Natural killer cell (primary cell): ENCODE measurements at places on chromosomes 3 and 15.
A peak's percentile ranks its signal among the peaks of the same experiment; 100 is the strongest.

DNA sequence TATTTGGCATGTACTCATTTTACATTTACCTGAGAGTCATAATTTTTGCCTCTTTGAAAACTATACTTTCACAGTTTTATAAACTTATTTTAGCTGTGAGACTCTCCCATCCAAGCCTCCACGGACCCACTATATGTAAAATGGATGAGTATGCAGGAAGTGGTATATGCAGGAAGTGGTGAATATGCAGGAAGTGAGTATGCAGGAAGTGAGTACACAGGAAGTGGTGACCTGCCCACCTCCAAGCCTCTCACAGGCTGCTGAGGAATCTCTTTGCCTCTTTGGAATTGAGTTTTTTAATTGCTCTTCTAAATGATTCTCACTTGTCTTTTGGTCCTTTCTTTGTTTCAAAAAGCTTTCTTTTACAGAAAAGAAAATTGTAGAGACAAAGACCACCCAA is 85.2 kb downstream of the KBTBD8 start:
- DNase-seq: peak; percentile 69

DNA sequence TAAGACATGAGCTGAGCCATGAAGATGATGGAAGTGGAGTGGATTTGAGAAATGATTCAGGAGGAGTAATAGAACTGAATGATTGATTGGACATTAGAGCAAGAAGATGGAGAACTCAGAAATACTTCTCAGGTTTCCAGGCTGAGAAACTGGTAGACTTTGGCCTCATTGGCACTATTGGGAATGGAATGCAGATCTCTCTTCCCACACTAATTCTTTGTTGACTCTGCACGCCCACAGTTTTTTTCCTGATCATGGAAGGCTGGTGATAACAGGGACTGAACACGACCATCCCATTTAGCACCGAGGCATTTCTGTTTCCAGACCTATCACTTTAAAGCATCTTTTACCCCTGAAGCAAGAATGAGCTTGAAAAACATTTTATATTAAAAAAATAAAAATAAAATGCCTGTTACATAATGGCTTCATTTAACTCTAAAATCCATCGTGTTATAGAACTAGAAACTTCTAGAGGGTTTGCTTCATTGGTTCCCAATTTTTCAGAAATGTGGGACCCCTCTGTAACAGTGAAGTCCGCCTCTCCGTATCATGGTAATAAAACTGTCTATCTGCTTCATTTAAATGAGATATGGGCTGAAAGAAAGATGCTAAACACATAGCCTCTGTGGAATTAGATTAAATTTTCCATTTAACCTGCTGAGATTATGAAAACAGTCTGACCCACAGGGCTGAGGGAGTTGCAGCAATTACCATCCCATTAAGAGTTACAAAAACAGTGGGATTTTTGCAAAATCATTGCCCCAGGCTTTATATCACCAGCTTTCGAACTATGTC is 562.0 kb upstream of the CFAP20DC start:
- no peak for DNase-seq

GRCh38 chr3:112013784-112014143 is 15.0 kb downstream of the TAGLN3 start:
- no peak for DNase-seq

DNA sequence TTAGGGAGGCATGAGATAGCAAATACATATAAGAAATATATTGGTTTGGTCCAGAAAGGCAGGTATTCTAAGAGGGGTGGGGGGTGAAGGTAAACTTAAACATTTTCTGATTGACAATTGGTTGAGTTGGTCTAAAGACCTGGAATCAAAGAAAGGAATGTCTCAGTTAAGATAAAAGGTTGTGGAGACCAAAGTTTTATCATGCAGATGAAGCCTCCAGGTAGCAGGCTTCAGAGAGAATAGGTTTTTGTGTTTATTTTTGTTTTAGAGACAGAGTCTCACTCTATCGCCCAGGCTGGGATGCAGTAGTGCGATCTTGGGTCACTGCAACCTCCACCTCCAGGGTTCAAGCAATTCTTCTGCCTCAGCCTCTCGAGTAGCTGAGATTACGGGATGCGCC is 80.5 kb downstream of the NPAP1 start:
- no peak for DNase-seq

- no peak for DNase-seq
Observed at GRCh38 chr15:29043736-29044502, 158.1 kb downstream of the APBA2 start.

DNA sequence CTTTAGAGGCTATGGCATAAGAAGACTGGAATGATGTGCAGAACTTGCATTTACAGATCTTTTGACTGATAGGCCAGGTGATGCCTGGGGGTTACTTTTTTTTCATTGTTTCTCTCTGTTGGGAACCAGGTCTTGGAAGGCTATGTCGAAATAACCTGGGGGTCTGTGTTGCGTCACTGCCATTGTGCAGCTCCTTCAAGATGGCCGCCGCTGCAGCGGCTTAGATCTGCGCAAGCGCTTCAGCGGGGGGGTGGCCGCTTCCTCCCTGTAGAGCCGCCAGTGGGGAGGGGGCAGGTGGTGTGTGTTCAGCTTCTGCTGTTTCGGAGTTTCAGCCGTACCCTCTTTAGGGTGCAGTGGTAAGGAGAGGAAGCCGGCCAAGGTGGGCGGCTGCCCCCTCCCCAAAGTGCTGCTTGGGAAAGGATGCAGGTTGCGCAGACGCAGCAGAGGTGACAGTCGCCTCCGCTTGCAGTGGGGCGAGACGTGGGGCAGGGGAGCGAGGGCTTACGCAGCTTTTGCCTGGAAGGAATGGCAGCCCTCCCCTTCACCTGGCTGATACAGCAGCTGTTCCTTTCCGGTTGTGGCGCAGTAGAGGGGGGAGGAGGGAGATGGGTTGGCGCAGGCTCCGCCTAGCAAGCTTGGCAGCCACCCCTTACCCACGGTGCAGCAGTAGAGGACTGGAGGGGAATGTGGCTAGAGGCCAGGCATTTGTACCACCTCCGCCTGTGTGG is 1.5 kb downstream of the SNRPN start:
- peak; percentile 41 for DNase-seq

DNA sequence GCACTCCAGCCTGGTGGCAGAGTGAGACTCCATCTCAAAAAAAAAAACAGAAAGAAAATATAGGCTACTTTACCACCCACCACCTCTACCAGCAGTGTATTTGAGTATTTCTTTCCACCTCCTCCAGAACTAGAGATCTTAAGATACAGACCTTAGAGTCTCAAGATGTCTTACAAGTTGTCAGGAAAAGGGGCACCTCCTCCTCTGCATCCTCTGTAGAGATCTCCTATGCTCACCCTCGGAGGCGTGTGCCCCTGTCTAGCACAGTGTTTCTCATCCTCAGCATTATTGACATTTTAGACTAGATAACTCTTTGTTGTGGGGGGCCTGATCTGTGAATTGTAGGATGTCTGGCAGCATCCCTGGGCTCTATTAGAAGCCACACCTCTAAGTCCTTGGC is 27.7 kb upstream of the P4HTM start:
- DNase-seq: no peak

DNA sequence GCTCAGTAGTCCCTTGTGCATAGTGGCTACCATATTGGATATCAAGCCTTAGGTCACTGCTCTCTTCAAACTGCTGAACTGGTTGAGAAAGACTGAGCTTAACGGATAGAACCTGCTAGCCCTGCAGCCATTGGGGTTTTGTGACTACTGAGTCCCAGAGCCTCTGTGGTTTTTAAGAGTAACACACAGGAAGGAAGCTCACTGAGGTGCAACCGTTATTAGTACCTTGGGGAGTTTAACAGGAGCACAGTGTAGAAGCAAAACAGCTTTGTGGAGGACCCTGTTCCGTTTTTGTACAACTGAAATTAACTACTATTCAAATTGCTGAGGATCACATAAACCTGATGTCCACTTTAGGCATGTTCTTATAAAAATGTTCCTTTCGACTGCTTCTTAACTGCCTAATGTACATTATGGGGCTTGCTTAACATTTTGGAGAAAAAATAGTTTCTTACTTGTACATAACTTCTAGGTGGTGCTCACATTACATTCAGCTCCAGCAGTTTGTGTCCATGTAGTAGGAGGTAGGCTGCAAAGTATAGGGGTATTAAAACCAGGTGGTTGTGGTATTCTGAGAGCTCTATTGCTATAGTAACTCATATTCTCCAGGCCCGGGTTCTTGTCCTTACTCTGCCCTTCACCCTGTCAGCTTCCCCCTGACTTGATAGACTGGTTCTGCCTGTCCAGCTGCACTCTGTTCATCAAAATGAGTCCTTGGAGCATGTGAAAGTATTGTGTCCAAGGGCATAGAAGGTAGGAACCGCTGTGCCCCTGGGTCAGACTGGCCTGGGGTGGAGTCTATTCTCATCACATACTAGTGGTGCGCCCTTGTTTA is 17.3 kb downstream of the PXK start:
- DNase-seq: no peak

DNA sequence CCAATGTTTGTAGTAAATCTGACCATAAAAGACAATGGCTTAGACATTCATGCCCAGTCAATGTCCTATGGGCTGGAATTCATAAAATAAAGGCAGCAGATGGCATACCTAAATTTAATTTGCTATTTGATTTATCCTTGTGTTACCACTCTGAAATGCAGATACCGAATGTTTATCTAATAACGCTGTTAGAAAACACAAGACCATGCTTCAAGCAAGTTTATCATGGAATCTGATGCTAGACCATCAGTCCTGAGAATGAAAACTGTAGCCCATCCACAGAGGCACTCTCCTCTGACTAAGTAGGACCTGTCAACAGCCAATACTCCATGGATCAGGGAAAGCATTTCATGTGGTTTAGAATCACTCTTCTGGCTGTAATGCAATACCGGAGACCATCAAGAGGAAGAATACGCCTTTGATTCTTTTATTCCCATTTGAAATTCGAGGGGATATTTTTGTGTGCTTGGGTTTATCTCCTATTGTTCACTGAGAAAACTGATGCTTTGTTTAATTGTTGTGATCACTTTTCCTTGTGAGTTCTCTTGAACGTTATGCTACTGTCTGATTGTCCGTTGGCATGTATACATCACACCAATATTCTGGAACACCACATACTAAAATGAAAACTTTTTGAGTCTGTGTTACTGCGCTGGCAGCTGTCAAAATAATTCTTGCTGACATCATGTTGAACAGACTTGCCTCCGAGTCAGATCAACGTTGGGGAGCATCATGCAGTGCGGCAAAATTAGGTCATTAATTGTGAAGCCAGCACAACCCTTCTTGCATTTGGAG is 12.1 kb upstream of the CPB1 start:
- DNase-seq: no peak

GRCh38 chr3:126100634-126101301 is 16.8 kb upstream of the SLC41A3 start:
- no peak for DNase-seq

DNA sequence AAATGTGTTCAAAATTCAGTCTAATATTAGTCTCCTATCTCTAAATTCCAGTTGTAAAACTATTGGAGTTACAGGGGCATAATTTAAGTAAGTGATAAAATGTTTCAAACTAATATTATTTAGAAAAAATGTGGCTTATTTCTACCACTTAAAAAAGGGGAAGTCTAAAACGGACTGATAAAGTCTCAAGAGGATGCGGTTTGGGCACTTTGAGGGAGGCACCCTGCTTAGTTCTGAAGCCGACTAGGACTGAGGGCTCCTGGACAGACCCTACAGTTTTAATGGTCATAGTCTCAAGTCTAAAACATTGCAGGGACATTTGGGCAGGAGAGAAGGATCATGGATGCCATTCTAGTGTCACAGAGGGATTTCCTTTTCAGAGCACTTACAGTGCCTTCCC is 566.3 kb downstream of the NR2F2 start:
- no peak for DNase-seq

DNA sequence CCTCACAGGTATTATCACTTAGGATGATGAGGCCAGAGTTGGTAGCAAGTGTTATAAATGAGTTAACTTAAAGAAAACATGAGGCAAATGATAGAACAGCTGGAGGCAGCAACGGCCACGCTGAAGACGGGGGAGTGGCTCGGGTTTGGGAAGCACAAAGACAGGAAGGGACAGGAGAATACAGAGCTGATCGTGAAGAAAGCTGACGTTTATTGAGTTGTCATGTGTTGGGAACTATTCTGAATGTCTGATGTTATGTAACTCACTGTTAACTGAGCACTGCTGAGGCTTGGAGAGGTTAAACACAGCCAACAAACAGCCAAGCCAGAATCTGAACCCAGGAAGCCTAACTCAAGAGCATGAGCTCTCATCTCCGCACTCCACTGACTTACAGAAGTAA is 42.3 kb downstream of the FGD5 start:
- DNase-seq: no peak

DNA sequence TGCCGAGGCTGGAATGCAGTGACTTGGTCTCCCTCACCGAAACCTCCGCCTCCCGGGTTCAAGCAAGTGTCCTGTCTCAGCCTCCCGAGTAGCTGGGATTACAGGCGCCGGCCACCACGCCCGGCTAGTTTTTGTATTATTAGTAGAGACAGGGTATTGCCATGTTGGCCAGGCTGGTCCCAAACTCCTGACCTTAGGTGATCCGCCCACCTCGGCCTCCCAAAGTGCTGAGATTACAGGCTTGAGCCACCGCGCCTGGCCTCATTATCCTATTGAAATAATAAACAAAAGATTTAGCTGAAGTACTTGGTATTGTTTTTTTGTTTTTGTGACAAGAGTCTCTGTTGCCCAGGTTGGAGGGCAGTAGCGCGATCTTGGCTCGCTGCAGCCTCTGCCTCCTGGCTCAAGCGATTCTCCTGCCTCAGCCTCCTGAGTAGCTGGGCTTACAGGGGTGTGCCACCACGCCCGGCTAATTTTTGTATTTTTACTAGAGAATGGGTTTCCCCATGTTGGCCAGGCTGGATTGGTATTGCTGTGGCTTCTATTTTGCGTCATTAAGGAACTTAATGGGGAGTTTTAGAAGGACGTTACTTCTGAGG is 1.5 kb downstream of the RPL35A start:
- peak; percentile 21 for DNase-seq

GRCh38 chr3:124091716-124092115 is 99.8 kb upstream of the ROPN1 start:
- no peak for DNase-seq

DNA sequence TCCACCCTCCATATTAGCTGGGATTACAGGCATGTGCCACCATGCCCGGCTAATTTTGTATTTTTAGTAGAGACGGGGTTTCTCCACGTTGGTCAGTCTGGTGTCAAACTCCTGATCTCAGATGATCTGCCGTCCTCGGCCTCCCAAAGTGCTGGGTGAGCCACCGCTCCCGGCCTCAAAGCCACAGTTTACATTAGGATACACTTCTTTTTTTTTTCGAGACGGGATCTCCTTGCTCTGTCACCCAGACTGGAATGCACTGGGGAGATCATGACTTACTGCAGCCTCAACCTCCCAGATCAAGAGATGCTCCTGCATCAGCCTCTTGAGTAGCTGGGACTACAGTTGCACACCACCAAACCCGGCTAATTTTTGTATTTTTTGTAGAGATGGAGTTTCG is 2.5 kb upstream of the NR1D2 start:
- no peak for DNase-seq
